ENCODE measurements at places on chromosomes 2 and 18. TPM values are rescaled to one million over a fixed set of nuclear protein-coding genes. Genes with fewer than 3 reads are reported as not detected.

Gene RAPGEF4
- 1.0 TPM for total RNA-seq

DNA sequence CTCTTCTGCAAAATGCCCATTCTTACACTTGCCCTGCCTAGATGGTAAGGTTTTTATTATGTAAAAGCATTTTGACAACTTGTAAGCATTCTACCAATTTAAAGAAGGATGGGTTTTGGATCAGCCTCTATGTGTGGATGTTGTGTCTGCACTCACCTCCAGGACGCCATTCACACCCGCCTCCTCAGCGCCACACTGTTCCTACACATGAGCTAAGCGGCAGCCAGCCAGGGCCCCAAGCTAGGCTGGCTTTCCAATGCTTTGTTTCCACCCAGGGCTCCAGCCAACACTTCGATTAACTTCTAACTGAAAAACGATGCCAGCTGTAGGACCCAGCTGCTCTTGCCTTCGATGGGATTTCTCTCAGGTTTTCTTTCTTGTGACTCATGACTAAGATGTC is 73.3 kb upstream of the FZD7 start:
- no peak for DNase-seq

DNA sequence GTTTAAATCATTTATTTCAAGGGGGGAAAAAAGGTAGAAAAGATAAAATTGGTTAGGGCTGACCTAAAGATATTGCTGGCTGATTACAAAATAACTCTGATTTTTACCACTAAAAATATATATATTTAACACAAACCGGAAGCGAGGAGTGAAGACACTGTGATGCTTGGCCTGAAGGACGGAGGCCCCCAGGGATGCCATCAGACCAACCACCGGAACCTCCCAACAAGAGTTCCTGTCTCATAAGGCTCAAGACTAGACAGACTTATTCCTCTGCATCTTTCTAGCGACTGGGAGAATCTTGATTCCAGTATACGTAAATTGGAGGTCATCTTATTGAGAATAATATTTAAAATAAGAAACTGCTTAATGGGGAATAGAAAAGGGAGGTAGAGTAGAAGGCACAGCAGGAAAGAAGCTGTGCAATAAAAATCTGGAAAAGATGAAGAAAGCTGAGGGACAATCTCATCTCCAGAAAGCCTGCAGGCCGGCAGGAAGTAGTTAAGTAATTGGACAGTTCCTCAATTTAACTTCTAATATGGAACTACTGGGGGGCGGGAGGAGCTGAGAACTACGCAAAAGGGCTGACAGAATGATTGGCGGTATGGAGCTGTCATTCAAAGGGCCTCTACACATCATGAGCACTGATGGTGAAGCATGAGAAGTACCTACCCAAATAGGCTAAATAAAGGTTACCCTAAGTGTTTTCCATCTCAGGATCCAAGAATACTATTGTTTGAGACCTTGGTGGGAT is 91.1 kb downstream of the DTNB start:
- DNase-seq = no peak

Gene ALK
- not detected for total RNA-seq

DNA sequence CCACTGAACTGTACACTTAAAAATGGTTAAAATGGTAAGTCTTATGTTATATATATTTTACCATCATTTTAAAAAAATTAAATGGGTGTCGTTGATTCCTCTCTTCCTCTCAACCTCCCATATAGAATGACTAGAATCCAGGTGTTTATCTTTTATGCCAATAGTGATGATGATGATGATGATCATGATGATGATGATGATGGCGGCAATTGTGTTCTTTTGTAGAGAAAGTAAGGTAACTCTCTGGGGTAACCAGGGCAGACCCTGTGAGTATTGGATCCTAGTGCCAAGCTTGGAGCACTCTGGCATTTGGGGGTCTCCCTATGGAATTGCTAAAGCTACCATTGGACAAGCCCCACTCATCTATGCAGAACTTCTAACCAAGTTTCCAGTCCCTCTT is 113.6 kb downstream of the GLI2 start:
- no peak for DNase-seq

GRCh38 chr2:225615514-225615913 is 216.0 kb downstream of the NYAP2 start:
- no peak for DNase-seq

Gene KIF1A
- total RNA-seq = 203 TPM

DNA sequence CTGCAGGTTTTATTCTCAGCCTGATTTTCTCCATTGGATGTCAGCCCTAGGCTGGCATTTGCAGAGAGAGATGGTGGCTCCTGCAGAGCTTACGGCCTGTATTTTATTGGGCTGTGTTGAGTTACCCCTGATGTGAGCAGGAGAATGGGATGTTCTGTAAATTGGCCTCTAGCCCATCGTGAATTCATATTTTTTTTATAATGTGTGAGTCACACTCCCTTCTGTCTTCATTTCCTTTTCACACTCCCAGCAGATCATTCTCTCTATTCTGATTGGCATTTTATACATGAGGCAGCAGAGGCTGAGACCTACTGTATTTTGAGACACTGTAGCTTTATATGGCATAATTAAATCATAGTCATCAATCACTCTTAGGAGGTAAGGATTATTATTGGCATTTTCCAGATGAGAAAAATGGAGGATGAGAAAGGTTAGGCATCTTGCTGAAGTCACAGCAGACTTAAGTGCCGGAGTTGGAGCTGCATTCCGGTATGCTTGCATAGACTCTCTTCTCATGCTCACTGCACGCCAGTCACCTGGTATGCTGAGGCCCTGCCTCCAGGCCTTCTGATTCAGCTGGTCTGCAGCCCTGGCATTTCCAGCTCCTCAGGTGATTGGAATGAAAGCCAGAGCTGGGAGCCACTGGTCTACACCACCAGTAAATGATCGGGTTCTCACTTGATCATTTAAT is 142.4 kb downstream of the NEDD4L start:
- DNase-seq = peak; percentile 86

DNA sequence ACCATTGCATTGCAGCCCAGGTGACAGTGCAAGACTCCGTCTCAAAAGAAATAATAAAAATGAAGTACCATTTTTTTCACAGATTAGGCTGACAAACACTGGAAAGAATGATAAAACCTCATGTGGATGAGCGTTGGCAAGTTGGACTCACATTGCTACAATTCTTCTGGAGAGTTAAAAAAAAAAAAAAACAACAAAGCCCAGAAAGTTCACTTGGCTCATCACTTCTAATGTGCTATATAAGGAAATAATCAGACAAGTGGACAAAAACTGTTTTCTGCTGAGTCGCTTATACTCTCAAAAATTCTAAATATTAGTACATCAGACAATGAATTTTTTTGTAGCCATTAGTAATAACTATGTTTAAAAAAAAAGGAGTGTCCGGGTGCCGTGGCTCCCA is 38.4 kb downstream of the PKP4 start:
- DNase-seq = no peak

Gene UPP2
- not detected for total RNA-seq

Gene ACTG2
- 0.27 TPM for total RNA-seq

- no peak for DNase-seq
These were observed 3.4 kb downstream of the PXDN start for GRCh38 chr2:1740716-1741589.

DNA sequence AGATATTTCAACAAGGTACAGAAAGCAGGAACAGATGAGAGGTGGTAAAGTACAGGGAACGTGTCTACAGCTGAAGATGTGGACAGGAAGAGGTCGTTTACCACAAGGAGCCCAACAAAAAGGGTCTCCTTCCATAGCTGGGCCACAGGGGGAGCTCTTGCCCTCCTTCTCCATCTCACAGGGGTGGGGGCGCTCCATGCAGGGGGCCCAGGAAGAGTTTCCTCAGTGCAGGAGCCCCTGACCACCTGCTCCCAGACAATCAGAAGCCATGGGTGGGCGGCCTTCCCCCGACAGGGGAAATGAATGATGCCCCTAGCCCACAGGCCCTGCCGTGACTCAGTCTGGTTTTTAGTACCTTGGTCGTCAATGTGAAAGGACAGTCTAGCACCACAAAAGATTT is 163.6 kb upstream of the ZNF516 start:
- DNase-seq = no peak

Data from kidney epithelial cell (primary cell).